Aorta (tissue), 5 donors: ENCODE measurements at places on chromosomes 13 and 19. TPM values are rescaled to one million over a fixed set of nuclear protein-coding genes. Genes with fewer than 3 reads are reported as not detected.

DNA sequence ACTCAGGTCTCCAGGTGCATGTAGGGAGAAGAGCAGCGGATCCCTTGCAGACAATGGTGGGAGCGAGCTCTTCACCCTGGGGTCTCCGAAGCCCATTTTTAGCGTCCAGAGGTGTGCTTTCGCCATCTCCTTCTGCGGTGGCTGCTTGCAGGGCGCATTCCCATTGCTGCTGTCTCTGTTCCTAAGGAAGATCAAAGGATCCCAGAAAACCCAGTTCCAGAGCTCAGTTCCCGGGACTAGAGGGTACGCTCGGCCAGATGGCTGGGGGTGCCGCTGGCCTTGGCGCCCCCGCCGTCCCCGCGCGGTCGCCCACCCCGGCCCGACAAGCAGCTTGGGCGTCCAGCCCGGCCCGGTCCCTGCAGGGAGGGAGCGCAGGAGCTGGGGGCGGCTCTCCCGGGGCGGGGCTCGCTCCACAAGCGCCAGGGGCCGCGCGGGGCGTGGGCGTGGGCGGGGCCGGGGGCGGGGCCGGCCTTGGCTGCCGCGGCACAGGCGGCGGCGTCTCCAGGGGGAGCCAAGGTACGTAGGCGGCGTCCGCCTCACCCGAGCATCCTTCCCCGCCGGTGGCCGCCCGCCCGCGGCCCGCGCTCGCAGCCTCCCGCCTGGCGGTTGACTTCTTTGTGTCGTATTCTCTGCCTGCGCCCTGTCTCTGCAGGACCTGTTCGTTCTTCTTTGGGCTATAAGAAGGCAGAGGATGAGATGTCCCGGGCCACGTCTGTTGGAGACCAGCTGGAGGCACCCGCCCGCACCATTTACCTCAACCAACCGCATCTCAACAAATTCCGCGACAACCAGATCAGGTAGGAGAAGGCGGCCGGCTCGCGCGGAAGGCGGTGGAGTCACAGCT lies 96.8 kb downstream of the ATP8A2 start:
- DNase-seq: no peak

- DNase-seq: no peak
These were observed 321.5 kb upstream of the MAB21L1 start for GRCh38 chr13:35797991-35798390.

GRCh38 chr13:83216479-83217245 lies 665.6 kb downstream of the SLITRK1 start:
- no peak for DNase-seq

DNA sequence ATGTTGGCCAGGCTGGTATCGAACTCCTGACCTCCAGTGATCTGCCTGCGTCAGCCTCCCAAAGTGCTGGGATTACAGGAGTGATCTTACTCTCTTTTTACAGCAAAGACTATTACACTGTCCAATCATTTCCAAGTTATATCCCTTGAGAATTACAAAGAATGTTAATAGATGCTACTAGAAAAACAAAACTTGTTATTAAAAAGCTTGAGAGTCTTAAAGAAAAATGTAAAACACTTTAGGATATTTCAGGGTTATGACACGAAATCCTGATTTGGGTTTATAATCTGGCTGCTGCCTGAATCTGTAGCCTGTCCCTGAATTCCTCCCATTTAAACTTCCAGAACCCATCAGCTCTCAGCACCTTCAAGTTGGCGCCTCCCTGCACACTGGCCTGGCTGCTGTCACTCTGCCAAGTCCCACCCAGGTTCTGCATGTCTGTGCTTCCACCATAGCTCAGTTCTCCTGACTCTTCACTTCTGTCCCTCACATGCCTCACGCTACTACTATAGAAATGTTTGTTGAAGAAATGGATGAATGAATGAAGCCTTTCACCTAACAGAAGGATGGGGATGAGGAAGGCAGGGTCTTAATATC lies 55.8 kb upstream of the RFXAP start:
- DNase-seq: no peak

- peak; percentile 90 for DNase-seq
These were observed 10.4 kb upstream of the ZSWIM4 start for GRCh38 chr19:13784731-13785452.

- DNase-seq: no peak
These were observed 91.7 kb downstream of the TSHZ3 start for GRCh38 chr19:31257426-31258130.

The TINCR gene
- polyA plus RNA-seq: 1.1 TPM

GRCh38 chr19:15895876-15896430 lies 1.9 kb downstream of the CYP4F2 start:
- no peak for DNase-seq

GRCh38 chr19:6100284-6100915 lies 9.9 kb downstream of the RFX2 start:
- DNase-seq: no peak

DNA sequence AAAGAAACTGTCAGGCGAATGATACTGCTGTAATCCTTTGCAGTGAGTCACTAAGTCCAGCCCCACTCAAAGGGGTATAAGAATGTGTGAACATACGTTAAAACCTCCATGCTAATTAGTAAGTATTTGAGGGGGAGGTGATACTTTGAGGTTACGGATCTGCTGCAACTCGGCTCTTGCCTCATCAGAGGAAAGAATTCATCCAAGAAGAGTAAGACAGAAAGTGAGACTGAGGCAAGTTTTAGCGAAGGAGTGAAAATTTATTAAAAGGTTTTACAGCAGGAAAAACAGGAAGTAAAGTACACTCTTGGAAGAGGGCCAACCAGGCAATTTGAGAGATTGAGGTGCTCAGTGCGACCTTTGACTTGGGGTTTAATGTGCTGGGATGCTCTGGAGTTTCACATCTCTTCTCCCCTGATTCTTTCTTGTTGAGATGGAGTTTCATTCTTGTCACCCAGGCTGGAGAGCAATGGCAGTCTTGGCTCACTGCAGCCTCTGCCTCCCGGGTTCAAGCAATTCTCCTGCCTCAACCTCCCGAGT lies 9.8 kb downstream of the CLEC4M start:
- no peak for DNase-seq

DNA sequence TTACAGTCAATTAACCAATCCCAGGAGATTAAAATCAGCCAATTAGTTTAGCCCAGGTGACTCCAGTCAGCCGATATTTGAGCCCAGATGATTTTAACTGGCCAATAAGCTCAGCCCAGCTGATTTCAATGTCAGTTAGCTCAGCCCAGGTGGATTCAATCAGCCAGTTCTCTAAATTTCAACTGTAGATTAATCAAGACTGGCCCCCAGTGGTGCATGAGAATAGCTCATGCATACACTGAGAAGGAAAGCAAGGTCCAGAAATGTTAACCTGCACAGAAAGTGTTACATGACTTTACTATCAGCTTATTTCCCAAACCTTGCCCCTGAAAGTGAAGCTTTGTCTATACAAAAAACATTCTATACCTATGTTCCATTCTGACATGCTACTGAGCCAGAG lies 55.4 kb upstream of the ZNF724 start:
- no peak for DNase-seq

The C19orf73 gene
- 1.0 TPM for polyA plus RNA-seq

DNA sequence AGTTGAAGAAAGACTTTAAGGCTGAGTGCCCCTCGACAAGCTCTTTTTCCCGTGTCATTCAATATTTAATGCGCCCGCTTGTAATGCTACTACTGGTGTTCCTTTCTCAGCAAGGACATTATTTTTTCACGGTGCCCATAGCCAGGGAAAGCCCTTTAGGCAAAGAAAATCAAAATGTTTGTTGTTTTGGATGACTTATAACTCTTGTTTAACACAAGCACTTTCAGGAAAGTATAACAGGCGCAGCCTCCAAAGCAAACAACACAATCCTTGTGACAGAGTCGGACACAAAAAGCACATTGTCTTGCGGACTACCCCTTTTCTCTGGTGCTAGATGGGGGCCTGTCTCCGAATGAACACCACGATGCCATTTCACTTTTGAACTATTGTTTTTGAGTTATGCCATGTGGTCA lies 12.4 kb downstream of the ZIC5 start:
- no peak for DNase-seq

GRCh38 chr13:37326334-37326733 lies 220.9 kb upstream of the CSNK1A1L start:
- no peak for DNase-seq

- peak; percentile 42 for DNase-seq
These were observed at the start of gene IFNL1 for GRCh38 chr19:39296055-39296645. IFNL1 (plus strand) TSS chr19:39296407; CDS start chr19:39296422, 15 bp downstream.

- no peak for DNase-seq
These were observed 186.3 kb downstream of the TDRD3 start for GRCh38 chr13:60583196-60583888.

GRCh38 chr13:59842507-59842906 lies 321.2 kb downstream of the DIAPH3 start:
- DNase-seq: no peak

DNA sequence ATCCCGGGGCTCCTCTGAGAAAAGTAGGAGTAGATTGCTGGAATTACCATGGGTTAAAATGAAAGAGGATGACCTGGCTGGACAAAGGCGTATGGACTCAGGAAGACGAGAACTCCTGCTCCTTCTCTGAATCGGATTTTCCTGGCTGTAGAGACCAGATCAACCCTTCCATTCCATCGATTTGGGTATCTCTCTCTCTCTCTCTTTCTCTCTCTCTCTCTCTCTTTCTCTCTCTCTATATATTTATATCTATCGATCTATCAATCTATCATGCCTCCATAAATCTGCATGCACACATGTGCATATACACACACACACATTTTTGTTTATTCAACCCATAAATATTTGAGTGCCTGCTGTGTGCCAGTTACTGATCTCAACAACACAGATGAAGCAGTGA lies 234.9 kb downstream of the LMO7 start:
- DNase-seq: no peak

The ZNF69 gene
- polyA plus RNA-seq: 6.5 TPM

- DNase-seq: no peak
These were observed 23.2 kb upstream of the CPAMD8 start for GRCh38 chr19:17049711-17050280.

DNA sequence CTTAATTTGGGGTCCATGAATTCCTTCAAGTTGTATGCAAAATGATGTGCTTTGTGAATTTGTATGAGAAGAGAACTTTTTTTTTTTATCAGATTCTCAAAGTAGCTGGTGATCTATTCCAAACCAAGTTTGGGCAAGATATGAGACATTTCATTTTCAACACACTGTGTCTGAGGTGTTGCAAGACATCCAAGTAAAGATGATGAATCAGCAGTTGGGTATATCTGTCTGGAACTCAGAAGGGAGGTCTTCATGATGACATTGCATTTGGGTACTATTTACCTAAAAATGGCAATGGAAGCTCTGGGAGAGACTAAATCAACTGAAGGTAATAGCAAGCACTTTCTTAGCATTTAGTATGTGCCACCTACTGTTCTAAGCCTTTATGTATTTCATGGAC lies 2.8 kb downstream of the FAM124A start:
- no peak for DNase-seq

- DNase-seq: no peak
These were observed 617.7 kb downstream of the DCT start for GRCh38 chr13:93861818-93862217.

GRCh38 chr19:35812220-35813042 lies at the start of gene PRODH2:
PRODH2 (minus strand) TSS chr19:35812845; CDS start chr19:35812805, 40 bp downstream.
- no peak for DNase-seq

DNA sequence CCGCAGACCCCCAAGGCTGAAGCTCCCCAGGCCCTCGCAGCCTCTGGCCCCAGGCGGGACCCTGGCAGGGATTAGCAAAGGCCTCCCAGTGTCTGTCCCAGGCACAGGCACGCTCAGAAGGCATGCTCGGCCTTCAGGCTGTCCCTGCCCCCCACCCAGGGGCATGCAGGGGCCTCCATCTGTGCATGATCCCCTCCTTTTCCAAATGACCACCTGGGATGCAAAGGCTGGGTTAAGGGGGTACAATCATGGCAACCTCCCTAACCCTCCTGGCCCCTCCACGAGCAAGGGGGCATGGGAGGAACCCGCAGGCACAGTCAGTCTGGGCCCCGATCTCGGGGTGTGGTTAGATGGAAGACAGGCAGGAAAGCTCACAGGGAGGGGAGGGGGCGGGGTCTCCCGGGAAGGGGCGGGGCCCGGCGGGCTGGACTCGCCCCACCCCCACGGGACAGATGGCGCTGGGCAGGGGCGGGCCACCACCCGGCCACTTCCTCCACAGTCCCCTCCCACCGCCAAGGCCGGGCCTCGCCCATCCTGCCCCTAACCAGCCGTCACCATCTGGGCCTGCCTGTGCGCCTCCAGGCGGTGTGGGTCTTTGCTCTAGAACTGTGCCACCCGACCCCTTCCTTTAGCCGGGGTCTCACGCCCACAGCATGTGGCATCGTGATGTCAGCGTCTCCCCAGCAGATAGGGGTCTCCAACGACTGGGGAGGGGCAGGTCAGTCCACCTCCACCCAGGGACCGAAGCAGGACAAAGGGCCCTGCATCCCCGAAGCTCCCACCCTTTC lies 7.0 kb upstream of the REXO1 start:
- DNase-seq: peak; percentile 92

The TEX101 gene
- not detected for polyA plus RNA-seq

DNA sequence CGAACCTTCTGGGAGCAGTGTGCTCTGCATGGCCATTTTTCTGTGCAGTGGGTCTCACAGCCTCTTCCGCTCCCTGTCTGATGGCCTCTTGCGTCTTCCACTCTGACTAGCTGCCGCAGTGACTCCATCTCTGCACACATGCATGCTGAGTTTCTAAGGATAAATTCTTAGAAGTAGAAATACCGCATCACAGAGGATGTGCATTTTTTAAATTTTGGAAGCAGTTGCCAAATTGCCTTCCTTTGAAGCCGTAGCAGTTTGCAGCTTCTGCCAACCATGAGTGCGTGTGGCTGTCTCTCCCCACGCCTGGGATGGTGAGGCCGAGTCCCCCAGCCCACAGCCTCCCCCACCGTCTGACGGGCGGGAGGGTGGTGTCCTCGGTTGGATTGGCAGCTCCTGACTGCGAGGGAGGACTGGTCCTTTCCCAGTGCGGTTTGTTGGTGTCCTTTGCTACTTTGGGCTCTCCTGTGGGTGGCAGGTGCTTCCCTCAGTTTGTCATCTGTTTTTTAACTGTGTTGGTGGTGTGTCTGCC lies 9.8 kb downstream of the FZR1 start:
- DNase-seq: no peak

DNA sequence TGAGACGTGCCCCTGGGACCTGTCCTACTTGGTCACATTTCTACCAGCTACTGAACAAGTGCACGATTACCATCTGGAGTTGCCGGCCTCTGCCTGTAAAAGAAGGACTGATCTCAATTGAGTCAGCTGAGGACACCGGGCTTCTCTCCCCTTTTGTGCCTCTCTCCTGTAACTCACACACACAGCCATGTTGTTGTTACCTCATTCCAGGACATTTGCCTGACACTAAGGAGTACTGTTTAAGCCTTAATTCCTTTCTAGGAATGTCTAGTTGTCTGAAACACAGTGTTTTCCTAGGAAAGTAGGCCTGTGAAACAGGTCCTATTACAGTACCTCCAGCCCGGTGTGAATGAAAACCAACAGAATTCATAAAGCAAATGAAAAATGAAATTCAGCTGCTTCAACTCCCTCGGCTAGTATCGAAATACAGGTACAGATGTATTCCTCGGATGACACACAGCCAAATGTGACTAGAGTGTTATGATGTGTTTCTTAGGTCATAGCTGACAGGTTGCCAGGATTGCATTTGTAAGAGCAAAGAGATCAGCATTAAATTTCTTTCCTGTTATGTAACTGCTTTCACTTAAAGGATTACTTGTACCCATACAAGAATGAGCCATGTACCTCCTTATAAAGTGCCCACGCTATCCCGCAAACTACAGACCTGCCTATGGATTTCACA lies 152.0 kb upstream of the IRS2 start:
- no peak for DNase-seq

The BST2 gene
- polyA plus RNA-seq: 114 TPM

- DNase-seq: no peak
These were observed 259.9 kb downstream of the TBC1D4 start for GRCh38 chr13:75222031-75222430.

GRCh38 chr19:43763473-43763939 lies 8.7 kb upstream of the SMG9 start:
- peak; percentile 69 for DNase-seq
